ENCODE measurements at places on chromosomes 2 and 18.

DNA sequence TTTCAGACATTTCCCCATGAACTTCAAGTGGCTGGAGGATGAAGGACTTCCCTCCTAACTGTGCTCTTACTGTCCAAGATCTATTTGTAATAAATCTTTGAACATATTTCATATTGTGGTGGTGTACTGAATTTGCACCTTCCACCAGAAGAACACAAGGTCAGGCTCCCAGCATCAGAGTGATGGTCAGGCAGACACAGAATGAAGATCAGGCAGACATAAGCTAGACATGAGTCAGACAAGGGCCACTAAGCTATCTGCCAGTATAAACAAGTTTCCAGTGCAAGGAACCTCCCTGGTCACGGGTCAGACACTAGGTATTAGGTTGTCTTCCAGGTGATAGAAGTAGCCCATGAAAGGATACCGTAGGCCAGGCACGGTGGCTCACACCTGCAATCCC, 20.0 kb downstream of the AQP12B start:
- no peak for DNase-seq

DNA sequence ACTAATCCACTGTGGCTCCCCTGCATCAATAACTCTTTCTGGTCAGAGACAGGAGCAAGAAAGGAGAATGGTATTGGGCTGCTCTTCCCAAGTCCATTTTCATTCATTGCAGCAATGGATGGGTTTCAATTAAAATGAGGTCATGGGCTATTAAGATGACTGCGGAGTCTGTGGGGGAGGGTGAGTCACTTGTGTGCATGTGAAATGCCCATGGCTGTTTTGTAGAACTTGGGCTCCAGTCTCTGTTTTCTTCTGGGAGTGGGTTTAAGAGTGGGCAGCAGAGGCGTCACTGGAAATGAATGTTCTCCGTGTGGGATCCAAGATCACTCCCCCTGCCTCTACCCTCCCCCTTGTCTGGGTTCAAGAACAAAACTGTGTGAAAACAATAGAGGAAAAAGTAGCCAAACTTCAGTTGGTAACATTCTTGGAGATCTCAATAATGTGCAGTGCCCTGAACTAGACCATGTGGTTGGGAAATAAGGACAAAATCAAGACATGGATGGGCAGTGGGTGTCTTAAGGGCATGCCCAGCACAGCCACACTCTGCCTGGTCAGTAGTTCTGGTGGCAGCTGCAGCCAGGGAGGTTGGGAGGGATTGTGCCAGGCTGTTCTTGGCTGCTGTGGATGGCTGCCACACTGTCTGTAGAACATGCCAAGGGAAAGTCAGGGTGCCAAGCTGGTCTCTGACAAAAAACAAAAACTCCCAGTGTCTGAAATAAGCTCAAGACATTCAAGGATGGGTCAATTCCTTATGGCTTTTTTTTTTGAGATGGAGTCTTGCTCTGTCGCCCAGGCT, 68.2 kb upstream of the CXCR4 start:
- DNase-seq, result no peak

GRCh38 chr2:227117027-227117426, 47.0 kb downstream of the COL4A4 start:
- DNase-seq, result no peak

DNA sequence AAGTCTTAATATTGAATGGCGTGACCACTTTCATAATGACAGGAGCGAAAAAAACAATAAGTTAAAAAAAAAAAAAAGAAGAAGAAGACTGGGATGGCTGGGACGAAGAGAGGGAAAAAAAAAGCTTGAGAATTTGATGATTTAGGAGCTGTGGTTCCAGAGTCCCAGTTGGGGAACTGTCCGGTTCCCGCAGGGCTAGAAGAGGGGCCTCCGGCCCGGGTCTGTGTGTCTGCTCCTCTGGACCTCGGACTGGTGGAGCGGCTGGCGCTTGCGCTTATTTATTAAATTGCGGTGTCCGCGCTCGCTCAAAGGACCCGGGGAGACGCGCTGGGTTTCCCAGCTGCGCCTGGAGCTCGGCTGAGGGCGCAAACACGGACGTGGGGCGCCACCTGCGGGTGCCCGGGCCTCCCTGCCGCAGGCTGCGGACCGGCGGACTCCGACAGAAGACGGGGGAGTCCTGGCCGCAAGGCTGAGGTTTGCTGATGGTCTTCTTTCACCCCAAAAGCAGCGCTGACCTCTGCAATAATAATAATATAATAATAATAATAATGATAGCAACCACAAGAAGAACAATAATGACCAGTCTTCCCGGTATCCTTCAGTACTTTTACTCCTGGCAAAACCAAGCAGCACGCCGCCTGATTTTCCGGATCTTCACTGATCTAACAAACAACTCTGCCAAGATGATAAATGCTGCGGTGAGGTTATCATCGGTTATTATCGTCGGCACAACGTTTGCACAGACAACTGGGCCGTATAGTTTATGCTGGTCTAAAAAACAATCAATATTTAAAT, at the start of gene CBLN2:
CBLN2 (minus strand) TSS at position 251 of the 795 bp plus-strand sequence. CDS start 2,182 bp downstream, outside the sequence.
- peak; percentile 68 for DNase-seq

GRCh38 chr2:30503695-30504052, 56.6 kb downstream of the LCLAT1 start:
- no peak for DNase-seq

GRCh38 chr2:7788736-7789135, 871.5 kb downstream of the RNF144A start:
- DNase-seq, result no peak
